Right renal pelvis (tissue), 4 donors: ENCODE measurements at places on chromosomes 6 and 20. TPM values are rescaled to one million over a fixed set of nuclear protein-coding genes. Genes with fewer than 3 reads are reported as not detected.

Gene NKX2-4
- not detected for polyA plus RNA-seq

Gene RHAG
- 1.2 TPM for polyA plus RNA-seq

- DNase-seq: no peak
Observed at GRCh38 chr6:31767096-31767645, 4.7 kb downstream of the SAPCD1 start.

DNA sequence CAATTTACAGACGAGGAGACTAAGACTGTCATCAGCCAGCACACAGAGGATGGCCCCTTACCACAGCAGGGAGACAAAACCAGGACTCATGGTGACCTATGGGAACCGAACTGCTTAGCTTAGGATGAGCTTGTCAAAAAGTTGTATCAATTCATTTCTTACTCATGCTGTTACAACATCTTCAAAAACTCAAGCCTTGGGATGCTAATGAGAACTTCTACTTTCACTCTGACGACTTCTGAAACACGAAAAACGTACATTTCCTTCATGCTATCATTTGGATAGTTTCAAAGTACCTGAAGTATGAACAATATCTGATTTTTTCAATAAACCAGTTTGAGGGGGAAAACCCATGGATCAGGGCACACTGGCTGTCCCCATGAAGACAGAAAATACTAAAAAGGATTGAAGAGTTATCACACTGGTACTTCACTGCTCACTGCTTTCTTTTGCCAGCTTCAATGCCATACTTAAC is 31.9 kb downstream of the HIVEP2 start:
- DNase-seq: no peak

DNA sequence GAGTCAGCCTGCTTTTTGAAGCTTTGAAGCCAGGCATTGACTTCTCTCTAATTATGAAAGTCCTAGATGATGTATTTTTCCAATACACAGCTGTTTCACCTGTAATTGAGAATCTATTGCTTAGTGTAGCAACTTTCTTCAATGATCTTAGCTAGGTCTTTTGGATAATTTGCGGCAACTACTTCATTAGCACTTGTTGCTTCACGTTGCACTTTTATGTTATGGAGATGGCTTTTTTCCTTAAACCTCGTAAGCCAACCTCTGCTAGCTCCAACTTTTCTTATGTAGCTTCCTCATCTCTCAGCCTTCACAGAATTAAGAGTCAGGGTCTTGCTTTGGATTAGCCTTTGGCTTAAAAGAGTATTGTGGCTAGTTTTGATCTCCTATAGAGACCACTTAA is 44.8 kb downstream of the PHIP start:
- no peak for DNase-seq

DNA sequence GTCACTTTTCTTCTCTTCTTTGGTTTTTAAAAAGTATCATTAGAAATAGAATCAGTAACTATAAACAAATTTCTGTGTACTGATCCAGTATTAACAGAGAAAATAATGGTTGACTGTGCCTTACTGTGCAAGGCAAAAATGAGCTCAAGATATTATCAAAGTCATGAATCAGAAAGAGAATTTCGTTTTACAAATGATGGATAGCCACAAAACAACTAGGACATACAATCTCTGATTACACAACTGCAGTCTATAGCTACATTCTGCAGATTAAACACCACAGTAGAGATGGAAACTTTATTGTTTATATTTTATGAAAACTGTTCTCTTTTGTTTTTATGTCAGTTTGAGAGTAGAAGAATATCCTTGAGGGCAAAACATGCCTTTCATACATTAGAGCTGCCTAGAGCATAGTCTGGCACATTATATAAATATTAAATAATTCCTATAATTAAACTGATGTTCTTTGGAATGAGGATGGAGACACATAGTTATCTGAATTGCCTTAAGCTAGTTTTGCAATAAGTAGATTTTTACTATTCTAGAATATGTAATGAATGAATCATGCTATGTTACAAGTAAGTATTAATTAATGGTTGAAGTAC is 333.1 kb downstream of the LAMA2 start:
- DNase-seq: no peak

DNA sequence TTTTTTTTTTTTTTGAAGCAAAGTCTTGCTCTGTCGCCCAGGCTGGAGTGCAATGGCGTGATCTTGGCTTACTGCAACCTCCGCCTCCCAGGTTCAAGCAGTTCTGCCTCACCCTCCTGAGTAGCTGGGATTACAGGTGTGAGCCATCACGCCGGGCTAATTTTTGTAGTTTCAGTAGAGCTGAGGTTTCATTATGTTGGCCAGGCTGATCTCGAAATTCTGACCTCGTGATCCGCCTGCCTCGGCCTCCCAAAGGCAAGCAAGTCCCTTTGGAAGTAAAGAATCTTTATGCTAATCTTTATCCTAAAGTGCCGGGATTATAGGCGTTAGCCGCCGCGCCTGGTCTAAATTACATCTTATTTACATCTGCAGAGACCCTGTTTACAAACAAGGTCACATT is 1.5 kb downstream of the PSMG4 start:
- DNase-seq: no peak

DNA sequence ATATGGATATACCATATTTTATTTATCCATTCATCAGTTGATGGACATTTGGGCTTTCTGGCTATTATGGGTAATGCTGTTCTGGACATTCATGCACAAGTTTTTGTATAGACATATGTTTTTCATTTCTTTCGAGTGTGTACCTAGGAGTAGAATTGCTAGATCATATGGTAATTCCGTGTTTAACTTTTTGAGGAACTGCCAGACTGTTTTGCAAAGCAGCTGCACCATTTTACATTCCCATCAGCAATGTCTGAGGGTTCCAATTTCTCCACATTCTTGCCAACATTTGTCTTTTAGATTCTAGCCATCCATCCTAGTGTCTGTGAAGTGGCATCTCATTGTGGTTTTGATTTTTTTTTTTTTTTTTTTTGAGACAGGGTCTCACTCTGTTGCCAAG is 20.8 kb downstream of the SRC start:
- DNase-seq: no peak

DNA sequence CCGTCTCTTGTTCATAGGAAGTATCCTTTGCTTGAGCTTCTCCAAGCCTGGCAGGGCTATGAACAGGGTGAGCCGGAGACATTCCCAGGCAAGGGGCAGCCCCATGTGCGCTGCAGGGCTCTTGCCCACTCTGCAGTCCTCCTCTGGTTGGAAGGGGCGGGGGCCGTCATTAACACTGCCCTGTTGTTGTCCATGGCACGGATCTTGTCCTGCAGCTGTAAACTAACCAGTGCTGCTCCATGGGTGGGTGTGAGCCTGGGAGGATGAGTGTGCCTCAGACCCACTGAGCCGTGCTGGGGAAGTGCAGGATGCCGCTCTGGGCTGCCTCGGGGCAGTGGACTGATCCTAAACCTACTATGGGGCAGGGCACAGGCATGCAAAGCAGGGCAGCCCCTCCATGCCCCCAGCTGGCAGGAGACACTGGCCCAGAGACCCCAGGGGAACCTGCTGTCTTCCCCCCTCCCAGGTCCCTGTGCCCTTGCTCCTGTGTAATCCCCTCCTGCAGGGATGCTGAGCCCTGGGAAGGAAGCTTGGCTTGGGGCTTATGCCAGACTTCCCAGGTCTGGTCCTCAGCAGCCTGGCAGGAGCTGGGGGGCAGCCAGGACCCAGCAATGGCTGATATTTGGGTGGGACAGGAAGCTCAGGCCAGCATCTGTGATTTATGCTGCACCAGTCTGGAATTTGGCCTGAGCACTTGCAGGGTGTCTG is 8.5 kb downstream of the EBF4 start:
- no peak for DNase-seq
